ENCODE measurements at places on chromosomes 5 and 9. TPM values are rescaled to one million over a fixed set of nuclear protein-coding genes. Genes with fewer than 3 reads are reported as not detected.

The PCSK5 gene
- 1.5 TPM for total RNA-seq

The ZFP37 gene
- total RNA-seq: 0.30 TPM

GRCh38 chr9:92686954-92687353, 17.0 kb upstream of the IPPK start:
- DNase-seq: no peak

The LCN1 gene
- not detected for total RNA-seq

DNA sequence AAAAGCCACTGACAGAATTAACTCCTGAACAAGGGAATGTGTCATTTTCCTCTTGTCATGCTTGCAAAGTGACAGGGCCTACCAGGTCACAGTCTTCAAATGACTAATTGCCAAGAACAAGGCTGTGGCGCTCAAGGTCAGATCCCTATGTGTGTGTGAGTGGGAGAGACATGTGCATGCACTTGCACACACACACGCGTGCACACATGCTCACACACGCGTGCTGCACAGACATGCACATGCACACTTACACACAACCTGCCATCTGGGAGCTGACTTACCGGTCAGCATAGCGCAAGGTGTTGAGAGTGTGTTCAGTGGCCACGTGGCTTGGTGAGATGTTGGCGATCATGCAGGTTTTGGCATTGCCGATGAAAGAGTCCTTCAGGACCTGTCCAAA, 69.8 kb downstream of the KIF24 start:
- no peak for DNase-seq

DNA sequence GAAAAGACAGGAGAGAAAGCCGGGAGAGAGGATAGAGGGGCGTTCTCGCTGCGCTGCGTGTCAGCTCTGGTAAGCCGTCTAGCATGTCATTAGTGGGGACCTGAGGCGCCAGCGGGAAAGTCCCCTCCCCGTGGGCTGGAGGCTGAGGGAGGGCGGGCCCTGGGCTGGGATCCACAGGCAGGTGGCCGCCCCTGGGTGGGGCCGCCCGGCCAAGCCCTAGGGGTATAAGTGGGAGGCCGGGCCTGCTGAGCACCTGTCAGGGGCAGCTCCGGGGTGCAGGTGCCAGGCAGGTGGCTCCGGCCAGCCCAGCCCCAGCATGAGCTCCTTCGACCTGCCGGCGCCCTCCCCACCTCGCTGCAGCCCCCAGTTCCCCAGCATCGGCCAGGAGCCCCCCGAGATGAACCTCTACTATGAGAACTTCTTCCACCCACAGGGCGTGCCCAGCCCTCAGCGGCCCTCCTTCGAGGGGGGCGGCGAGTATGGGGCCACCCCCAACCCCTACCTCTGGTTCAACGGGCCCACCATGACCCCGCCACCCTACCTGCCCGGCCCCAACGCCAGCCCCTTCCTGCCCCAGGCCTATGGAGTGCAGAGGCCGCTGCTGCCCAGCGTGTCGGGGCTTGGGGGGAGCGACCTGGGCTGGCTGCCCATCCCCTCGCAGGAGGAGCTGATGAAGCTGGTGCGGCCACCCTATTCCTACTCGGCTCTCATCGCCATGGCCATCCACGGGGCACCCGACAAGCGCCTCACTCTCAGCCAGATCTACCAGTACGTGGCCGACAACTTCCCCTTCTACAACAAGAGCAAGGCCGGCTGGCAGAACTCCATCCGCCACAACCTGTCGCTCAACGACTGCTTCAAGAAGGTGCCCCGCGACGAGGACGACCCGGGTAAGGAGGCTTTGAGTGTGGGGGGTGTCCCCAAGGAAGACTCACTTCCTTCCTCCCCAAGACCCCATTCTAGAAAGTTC, at the start of gene FOXI1:
TSS of gene FOXI1 (plus strand) at position 256 of the 970 bp plus-strand sequence. CDS start at position 317, 61 bp downstream.
- DNase-seq: no peak

DNA sequence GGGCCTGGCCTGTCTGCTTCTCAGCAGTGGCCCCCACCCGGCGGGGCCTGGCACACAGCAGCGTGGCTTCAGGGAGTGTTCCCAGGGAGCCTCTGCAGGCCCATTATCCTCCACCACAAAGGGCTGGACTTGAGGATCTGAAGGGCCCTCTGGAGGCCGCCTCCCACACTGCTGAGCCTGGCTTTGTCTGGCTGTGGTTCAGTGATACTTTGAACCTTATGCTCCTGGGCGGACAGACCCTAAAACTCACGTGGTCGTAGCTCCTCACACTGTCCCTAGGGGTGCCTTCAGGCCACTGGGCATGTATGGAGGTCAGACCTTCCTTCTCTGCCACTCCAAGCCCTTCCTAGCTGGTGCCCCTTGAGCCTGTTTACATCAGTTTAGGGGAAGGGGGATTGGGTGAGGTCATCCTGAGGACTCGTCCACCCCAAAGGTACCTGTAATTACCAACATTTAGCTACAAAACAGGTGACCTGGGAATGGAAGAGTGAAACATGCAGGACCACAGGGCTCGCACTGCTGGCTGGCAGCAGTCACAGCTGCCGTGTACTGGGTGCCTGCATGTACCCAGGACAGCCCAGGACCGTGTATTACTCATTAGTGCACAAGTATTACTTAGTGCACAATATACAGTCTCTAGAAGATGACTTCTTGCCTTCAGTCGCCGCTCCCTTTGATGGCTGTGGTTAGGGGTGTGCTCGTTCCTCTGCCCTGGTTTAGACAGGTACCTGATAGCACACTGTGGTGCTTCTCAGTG, 8.5 kb downstream of the GRHPR start:
- DNase-seq: no peak

GRCh38 chr5:90949469-90950358, 391.1 kb downstream of the ADGRV1 start:
- no peak for DNase-seq

The GARNL3 gene
- total RNA-seq: 1.9 TPM
